ENCODE measurements at places on chromosomes 3 and 15.

DNA sequence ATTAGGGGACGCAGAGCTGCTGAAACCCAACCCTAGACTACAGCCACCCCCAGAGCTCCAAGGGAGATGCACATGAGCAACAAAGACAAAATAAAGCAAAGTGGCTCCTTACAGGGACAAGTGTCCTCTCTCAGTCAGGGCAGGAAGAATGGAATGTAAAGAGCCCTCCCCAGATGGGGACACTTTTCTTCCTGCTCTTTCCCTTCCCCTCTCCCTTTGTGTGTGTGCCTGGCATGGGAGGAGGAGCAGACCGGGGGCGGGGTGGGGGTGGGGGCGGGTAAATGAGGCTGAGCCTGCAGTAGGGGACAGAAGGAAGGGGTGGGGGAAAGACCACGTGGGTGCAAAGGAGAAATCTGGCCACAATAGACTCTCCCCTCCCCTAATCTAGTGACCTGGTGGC is 37.4 kb downstream of the ACAA1 start:
- DNase-seq: no peak

DNA sequence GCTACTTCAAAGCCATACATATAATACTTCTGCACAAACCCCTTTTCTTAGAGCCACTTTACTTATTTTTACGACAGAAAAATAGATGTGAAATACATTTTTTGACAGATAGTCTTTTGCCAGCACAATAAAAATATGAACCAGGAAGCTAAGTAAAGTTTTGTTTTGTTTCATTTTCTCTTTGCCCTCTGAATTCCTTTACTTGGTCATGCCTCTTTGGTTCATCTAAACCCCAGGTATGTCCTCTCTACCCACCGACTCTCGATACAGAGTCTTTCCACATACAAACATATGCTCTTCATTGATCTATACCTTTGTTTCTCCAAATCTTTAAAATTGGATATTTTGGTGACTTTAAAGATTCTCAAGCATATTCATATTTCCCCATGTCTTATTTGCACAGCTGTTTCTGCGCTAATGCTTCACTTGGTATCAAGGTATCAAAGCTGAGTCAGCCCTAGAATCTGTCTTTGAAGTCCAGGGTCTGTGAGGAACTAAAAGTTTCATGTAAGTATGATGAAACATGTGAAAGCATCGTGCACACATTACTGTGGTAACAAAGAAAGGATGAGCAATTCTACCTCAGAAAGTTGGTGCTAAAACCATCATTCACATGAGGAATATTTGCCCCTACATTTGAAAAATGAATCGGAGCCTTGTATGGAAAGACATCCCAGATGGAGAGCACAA is 845.4 kb downstream of the NAALADL2 start:
- DNase-seq: no peak

- no peak for DNase-seq
Measured at GRCh38 chr3:126983276-126983652, 349 bp downstream of the PLXNA1 start.

DNA sequence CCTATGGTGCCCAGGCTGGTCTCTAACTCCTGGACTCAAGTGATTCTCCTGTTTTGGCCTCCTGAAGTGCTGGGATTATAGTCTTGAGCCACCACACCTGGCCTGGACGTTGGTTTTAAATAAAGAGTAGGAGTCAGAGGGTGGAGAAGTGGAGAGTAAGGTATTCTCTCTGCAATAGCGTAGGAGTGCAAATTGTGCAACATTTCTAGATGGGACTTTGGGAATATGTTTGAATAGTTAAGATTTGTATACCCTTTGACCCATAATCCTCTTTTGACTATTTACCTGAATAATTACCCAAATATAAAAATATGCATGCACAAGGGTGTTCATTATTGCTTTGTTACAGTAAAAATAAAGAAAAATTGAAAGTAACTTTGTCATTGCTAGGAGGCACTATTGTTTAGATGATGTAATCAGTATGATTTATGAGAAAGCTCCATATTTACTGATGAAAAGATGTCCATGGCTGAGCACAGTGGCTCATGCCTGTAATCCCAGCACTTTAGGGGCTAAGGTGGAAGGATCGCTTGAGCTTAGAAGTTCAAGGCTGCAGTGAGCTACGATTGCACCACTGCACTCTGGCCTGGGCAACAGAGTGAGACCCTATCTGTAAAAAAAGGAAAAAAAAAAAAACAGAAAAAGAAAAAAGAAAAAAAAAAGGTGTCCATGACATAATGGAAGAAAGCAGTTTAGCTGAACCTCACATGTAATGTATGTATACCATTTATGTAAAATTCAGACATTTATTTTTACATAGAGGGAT is 15.1 kb upstream of the XYLB start:
- DNase-seq: no peak

GRCh38 chr3:11698326-11699082 is 54.8 kb upstream of the VGLL4 start:
- DNase-seq: no peak

GRCh38 chr3:103167850-103168249 is 733.0 kb downstream of the ZPLD1 start:
- DNase-seq: no peak

- no peak for DNase-seq
Measured at GRCh38 chr15:39730552-39730951, 52.1 kb downstream of the FSIP1 start.

DNA sequence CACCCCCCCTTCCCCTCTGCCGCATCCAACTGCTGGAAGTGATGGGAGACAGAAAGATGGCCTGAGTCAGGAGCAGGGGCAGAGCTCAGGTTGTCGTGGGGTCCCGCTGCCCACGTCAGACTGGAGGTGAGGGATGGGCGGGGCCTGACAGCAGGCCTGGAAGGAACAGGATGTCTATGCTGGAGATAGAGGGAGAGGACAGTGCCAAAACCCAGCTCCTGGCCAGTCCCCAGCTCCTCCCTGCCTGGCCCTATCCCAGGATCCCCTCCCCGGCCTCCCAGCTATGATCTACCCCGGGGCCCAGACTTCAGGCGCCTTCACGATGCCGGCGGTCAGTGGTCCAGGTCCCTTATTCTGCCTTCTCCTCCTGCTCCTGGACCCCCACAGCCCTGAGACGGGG is at the start of gene LMAN1L:
Gene LMAN1L (plus strand): TSS at position 303 of the 400 bp plus-strand sequence. CDS start 20 bp downstream, at position 323.
- DNase-seq: no peak

DNA sequence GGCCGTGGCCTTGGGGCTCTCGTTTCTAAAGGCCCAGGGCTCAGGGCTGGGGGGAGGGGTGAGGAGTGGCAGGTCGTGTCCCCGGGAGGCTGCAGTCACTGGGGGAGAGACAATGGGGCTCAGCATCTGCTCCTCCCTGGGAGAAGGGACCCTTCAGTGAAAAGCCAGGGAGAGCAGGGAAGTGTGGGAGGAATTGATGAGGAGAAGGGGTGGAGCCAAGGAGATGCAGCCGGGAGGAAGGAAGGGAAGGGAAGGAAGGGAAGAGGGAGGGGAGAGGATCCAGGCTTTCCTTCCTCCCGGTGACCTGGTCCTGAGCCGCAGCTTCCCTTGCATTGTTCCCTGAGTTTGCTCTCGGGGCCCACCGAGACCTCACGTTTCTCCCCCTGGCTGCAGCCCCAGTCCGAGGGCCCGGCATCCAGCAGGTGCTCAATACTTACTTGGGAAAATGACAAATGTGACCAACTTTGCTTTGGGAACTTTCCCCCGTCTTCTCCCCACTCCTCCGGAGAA is 1.4 kb upstream of the ZNF710 start:
- no peak for DNase-seq

DNA sequence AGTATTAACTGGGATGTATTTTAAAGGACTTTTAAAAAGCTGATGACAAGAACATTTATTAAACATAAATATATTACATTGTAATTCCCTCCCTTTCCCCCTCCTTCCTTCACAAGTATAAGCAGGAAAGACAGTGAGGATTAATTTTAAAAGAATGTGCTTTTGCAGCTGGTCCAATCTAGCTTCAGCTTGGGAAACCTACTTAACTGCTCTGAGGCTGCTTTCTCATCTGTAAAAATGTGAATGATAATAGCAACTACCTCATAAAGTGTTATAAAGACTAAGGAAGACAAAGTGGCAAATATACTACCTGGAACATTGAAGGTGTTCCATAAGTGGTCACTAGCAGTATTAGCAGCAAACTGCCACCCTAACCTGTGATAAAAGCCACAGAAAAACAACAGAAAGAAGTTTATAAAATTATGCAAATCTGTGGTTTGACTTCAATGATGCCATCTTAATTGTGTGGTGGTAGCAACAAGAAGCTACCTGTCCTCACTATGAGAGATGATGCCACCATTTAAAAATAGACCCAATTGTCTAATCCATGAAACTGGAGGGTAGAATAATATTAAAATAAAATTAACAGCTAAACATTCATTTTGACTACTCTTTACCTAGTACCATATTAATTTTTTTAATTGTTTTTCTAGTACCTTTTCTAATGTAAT is 20.0 kb downstream of the DHX36 start:
- DNase-seq: no peak

DNA sequence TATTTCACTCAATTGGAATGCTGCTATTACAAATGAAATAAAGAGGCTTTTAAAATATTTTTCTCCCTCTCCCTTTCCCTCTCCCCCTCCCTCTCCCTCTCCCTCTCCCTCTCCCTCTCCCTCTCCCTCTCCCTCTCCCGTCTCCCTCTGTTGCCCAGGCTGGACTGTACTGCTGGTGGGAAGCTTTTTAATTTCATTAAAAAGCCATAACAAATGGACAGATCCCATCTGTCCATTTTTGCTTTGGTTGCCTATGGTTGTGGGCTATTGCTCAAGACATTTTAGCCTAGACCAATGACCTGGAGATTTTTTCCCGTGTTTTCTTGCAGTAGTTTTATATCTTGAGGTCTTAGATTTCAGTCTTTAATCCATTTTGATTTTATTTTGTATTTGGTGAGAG is 107.2 kb upstream of the LRRC3B start:
- no peak for DNase-seq

DNA sequence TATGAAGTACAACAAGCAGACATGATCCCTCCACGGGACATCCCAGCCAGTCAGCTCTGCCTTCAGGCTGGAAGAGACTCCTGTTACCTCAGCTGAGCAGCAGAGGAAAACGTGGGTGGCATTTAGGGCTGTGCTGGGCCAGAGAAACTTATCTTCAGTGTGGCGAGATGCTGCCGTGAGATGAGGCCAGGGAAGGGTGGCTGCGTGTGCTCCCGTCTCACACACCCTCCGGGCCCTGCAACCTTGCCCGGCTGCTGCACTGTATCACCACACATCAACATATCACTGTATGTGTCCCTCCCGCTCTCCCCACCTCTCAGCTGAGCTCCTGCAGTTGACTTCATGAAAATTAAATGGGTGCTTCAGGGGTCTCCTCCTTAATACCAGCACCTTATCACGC is 23.4 kb downstream of the BMF start:
- no peak for DNase-seq

DNA sequence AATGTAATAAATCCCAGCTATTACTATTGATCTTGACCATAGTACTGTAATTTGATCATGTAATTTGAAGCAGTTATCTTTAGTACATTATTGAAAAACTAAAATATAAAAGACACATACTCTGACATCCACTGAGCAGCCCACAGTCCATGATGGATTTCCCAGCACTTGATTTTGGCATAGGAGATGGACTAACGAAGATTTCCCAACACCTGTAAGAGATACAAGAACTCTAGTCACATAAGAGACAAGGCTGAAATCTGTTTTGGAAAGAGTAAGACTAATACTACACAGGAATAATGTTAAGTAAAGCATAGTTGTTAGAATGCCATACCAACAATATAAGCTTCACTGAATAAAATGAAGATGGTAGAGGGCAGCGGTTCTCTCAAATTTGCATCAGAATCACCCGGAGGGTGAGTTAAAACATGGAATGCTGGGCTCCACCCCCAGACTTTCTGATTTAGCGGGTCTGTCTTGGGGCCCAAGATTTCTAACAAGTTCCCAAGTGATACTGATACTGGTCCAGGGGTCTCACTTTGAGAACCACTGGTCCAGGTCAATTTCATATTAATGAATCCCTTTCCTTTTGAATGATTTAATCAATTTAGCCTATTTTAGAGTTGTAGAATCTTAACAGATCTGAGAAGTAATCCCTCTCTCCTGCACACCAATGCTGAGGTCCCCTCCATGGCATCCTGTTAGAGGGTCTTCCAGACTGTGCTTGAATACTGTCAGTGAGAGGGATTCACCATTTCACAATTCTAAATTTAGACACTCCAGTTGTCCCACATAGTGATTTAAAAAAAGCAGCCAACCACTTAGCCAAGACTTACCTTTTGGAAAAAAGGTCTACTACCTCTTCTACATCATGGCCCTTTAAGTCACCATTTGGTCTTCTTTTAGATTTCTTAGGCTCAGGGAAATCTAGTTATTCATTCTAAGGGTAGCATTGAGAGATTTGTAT is 11.5 kb downstream of the RABL3 start:
- no peak for DNase-seq

DNA sequence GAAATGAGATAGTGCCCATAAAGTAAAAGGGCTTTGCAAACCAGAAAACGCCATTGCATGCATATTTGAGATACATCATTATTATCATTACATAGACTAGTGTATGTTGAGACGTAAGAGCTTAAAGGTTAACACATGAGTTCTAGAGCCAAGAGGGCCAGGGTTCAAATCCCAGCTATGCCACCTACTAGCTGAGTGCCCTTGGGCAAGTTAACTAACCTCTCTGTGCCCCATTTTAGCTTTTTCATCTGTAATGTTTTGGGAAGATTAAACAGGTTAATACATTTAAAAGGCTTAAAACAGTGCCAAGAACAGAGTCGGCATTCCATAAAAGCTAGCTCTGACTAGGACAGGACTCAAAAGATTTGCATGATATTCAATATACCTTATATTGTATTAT is 22.8 kb downstream of the IQSEC1 start:
- no peak for DNase-seq

- DNase-seq: no peak
Measured at GRCh38 chr15:40929660-40930429, 705 bp downstream of the DLL4 start.

GRCh38 chr3:110903771-110904519 is 167.7 kb upstream of the NECTIN3 start:
- DNase-seq: no peak

- no peak for DNase-seq
Measured at GRCh38 chr3:161339517-161340500, 31.5 kb downstream of the SPTSSB start.

DNA sequence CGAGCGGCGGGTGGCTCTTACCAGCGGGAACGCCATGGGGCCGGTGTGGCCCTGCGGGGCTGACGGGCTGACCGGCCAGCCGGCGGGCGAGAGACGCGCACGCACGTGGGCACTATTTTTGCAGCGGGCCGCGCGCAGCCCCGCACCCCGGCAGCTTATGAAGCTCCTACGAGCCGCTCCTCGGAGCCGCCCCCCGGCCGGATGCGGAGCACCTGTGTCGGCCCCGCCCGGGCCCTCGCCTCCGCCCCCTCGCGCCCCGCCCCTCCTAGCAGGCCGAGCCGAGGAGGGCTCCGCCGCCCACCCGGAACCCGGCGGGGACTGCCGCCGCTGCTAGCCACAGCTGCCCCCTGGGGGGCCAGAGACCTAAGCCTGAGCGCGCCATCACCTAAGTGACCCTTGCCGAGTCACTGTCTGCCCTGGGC is 683 bp upstream of the CPEB1 start:
- no peak for DNase-seq

DNA sequence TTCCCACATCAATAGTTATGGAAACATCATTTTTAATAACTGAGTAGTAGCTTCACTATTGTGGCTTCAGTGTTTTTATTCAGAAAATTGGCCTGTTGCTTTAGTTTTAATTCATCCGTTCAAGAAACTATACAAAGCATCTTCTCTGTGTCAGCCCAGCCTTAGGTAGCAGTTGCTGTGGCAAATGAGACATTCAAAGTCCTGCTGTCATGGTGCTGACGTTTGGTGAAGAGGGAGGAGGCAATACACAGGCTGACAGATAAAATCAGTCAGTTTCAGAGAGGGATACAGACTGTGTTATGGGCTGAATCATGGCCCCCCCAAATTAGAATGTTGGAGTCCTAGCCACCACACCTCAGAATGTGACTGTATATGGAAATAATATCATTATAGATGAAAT is 56.5 kb downstream of the SLC7A14 start:
- DNase-seq: no peak
